Activated CD4-positive, alpha-beta T cell treated with anti-CD3 and anti-CD28 coated beads, Interleukin-2, amount 50 U/mL, for 16 hours (primary cell): ENCODE measurements at places on chromosomes 16 and 17.

GRCh38 chr16:1135459-1135825, 17.5 kb upstream of the CACNA1H start:
- no peak for DNase-seq

DNA sequence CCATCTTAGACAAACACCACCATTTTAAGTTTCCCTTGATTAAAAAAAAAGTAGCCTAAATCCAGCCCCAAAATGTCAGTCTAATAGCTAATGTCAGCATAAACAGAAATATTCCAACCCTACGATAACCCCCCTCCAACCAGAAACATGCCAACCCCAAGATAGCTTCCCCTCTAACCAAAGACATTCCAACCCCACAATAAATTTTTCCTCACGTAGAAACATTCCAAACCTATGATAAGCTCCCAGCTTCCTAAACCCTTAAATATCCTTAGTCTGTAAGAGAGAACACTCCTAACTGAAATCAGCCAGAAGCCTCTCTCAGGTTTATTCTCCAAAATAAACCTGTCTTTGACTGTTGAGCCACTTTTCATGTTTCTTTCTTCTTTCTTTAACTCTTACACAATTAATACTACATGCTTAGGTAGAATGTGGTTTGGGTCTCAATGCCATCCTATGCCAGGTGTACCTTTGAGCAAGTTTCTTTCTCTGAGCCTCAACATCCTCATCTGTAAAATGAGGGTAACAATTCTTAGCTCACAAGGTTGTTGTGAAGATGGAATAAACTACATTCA, 10.5 kb upstream of the KRT38 start:
- DNase-seq, result no peak

DNA sequence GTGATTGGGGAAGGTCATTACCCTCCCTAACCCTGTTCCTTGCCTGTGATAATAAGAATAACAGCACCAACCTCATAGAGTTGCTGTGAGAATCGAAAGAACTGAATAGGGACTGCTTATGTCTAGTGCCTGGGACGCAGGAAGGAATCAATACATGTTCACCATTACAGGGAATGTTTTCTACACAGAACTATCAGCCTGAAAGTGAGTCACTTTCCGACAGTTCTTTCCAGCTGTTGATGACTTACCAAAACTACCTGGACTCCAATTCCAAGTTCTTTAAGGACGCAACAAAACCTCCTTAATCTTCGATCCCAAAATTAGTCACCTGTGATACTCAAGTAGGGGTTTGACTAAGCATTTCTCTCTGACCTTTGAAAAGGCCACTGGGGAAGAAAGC, 29.4 kb downstream of the ZNF423 start:
- DNase-seq, result no peak

DNA sequence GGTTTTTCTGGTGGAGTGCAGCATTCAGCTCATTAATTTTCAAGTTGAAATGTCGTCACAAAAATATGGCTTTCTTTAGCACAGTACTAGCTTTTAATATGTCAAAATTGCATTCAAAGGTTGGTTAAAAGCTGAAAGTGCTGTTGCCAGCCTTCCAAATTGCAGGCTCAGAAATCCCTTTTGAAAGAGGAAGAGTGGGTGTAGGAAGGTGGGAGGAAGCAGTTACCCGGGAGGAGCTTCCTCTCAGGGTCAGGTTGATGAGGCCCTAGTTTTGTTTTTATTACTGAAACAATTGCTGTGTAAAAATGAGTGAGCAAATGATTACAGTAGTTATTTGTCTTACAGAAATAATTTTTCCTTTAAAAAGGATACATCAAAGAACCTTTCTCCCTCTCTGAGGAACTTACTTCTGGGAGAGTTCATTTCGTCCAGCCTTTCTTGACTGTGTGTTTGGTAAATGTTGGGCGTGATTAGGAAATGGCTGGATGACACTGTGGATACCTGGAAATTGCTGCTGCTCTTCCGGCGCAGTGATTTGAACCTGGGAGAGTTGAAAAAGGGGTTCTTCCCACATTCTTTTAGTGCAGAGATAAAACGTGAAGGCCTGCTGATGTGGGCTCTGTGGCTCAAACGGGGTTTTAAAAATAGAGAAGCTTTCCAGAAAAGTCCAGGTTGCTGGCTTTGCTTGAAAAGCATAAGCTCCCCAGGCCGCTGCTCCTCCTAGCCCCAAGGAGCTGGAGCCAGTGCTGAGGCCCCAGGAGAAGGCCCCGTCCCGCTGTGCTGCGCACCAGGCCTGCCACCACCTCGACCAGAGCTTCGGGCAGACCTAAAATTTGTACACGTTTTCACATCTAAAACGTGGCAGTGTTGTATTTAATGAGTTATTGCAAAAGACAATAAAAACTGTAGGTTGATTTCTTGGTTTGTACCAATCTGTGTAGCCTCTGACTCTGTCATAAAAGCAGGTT, 41.7 kb downstream of the SEC14L1 start:
- DNase-seq, result peak; percentile 21

GRCh38 chr16:66605979-66606751, 1.7 kb downstream of the CMTM3 start:
- DNase-seq, result peak; percentile 28

DNA sequence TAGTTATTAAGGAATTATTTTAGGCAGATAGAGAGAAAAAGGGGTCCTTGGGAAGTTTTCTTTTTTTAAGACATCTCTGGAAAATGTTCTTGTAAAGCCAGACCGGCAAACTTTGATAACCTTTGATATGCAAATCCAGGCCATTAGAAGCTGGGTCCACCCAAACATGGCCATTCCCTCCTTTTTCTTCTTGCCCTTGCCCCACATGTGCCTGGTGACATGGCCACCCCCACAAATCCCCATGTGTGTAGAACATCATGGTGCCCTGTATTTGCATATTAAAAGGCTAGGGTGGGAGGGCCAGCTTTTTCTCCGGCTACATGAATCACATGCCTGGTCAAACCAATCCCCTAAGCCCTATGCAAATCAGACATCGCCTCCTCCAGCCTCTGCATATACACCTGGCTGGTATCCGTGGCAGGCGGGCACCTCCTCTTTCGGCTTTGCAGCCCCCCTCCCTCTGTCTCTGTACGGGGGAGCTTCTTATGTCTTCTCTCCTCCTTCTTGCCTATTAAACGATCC, 43.9 kb upstream of the LYRM9 start:
- DNase-seq, result no peak

GRCh38 chr17:628089-628941, 86.3 kb downstream of the VPS53 start:
- DNase-seq, result no peak
